ENCODE measurements at places on chromosomes 2 and 18. TPM values are rescaled to one million over a fixed set of nuclear protein-coding genes. Genes with fewer than 3 reads are reported as not detected.

Gene INHBB
- total RNA-seq = not detected

Gene MGAT4A
- total RNA-seq = 0.83 TPM

Gene IL36RN
- not detected for total RNA-seq

Gene NOSTRIN
- total RNA-seq = 0.33 TPM

Gene EVX2
- total RNA-seq = not detected

Gene ALPP
- total RNA-seq = under 0.01 TPM

Gene CHMP1B
- 50.8 TPM for total RNA-seq

Gene ANKRD30BL
- not detected for total RNA-seq

Gene CD226
- 0.66 TPM for total RNA-seq

Gene CYRIA
- 4.3 TPM for total RNA-seq

Gene CXCR4
- total RNA-seq = 1.0 TPM

Gene CABYR
- 7.7 TPM for total RNA-seq

Gene CCT7
- 411 TPM for total RNA-seq

Gene MYOM1
- 0.15 TPM for total RNA-seq

Gene PARD3B
- total RNA-seq = 15.7 TPM

Gene UPP2
- not detected for total RNA-seq

Gene CTAGE1
- total RNA-seq = not detected

Gene ACVR1
- 46.4 TPM for total RNA-seq

Gene CHRND
- not detected for total RNA-seq

Gene AMER3
- total RNA-seq = not detected

Gene QPCT
- total RNA-seq = 19.7 TPM
